ENCODE measurements at places on chromosomes 5 and 9. TPM values are rescaled to one million over a fixed set of nuclear protein-coding genes. Genes with fewer than 3 reads are reported as not detected.
A peak's percentile ranks its signal among the peaks of the same experiment; 100 is the strongest.

DNA sequence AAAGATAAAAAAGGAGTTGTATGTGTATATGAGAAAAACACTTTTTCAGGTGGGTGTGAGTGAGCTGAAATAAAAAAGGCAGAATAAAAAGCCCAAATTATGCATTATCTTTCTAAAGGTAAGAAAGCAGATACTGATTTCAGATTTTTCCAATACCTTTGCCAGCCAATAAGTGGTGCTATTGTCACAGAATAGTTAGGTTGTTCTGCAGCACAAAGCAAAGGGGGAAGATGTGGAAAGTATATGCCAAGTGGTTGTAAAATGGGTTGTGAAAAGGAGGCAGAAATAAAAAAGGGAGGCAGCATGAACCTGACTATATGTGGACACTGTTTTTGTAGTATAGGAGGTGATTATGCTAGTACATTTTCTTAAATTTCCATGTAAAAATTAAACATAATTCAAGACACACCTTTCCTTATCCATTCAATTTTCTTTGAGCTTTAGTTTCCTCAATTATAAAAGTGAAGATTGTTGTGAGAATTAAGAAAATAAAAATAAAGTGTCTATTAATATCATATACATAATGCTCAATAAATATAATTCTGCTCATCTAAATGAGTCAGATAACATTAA, 106.7 kb downstream of the SMIM15 start:
- DNase-seq, result no peak

DNA sequence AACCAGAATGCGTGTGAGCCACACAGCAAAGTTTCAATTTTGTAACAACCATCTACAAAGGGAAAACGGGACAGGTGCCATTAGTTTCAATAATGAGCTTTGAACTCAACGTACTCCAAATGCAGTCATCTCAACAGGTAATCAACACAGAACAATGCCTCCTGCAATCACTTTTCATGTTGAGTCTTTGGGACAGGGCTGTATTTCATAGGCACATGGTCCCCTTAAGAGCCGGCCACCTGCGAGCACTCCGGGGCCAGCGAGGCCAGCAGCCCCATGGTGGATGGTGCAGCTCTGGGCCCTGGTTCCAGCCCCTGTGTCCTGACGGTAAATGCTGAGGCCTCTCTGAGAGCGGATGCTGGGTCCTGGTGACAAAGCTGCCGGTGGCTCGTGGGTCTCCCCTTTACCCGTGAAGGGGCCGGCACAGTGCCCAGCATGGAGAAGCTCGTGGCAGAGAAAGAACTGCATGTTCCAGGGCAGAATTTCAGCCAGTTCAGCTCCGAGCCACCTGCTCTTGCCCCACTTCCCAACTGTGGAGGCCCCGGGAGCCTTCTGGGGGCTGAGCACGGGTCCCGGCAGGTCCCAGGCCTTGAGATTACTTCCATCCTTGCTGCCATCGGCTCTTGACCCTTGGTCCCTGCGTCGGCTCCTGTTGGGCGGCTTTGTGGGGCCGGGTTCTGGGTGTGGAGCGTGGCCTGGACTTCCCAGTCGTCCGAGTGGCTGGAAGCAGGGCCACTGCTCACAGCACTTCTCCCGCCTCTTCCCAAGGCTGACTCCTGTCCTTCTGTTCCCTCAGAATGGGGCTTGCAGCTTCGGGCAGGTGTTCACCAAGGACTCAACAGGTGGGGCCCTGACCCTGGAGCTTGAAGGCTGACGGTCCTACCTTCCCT, 26.1 kb upstream of the RNU6ATAC start:
- DNase-seq, result no peak

- no peak for DNase-seq
Measured at GRCh38 chr5:169551696-169552095, 31.9 kb upstream of the SPDL1 start.

DNA sequence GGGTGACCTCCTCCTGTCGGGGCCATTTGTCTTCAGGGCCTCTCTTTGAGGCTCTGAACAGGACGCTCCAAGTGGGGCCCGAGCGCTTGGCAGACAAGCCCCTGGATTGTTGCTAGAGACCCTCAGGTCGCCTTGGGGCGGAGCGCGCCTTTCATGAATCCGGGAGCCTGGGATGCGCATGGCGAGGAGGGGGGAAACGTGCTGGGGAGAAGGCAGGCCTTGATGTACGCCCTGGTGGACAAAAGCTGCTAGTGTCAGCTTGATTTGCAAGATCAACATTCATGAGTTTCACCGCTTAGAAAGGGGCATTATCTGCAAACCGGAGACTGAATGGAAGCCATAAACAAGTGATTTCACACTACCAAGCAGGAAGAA, 226.3 kb downstream of the SMARCA2 start:
- no peak for DNase-seq

- DNase-seq, result no peak
Measured at GRCh38 chr5:78746021-78746770, 97.6 kb upstream of the LHFPL2 start.

DNA sequence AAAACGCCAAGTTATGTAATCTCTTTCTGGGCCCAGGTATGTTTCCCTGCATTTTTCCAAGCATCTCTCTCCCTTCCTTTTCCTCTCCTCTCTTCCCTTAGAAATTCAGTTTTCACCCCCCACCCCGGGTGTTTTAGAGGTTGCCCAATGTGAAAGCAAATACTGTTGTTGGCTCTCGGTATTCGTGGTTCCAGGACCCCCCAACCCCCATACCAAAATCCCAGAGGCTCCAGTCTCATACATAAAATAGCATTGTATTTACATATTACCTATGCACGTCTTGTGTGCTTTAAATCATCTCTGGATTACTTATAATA, 48.8 kb downstream of the ACER2 start:
- DNase-seq, result no peak

- DNase-seq, result no peak
Measured at GRCh38 chr5:881551-881935, 11.1 kb downstream of the BRD9 start.

- no peak for DNase-seq
Measured at GRCh38 chr5:124996764-124997077, 250.3 kb upstream of the ZNF608 start.

GRCh38 chr5:59843511-59844213, 49.9 kb downstream of the PDE4D start:
- DNase-seq, result no peak

- no peak for DNase-seq
Measured at GRCh38 chr5:79544131-79544530, 30.2 kb upstream of the HOMER1 start.

DNA sequence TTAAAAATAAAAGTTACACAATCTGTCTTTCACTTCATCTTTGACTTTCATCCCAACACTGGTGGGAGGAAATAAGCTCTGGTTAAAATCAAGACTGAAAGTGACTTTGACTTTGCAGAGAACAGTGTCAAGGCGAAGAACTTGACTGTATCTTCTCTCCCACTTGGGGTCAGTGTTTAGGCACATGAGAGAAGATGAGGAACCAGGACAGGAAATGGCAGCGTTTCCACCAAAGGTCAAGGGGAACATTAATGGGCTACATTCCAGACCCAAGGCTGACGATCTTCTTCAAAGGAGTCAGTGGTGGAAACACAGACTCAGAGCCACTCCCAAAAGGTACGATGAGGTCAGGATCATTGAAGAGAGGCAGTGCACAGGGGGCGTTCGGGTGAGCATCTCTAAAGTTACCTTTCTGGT, 409.5 kb downstream of the ARHGEF28 start:
- no peak for DNase-seq

DNA sequence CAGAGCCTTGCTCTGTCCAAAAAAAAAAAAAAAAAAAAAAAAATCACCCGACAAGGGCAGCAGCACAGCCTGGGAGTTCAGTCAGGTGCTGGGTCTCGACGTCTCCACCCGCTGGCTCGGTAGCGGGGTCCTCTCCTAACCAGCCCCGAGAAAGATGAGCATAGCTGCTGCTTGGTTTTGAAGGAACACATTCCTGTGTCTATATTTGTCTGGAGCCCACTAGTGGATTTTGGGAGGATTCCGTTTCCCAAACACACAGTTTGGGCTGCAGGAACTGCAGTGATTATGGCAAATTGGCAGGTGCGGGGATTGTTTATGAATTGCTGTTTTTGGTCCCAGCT, 1.2 kb downstream of the OTULINL start:
- DNase-seq, result no peak

DNA sequence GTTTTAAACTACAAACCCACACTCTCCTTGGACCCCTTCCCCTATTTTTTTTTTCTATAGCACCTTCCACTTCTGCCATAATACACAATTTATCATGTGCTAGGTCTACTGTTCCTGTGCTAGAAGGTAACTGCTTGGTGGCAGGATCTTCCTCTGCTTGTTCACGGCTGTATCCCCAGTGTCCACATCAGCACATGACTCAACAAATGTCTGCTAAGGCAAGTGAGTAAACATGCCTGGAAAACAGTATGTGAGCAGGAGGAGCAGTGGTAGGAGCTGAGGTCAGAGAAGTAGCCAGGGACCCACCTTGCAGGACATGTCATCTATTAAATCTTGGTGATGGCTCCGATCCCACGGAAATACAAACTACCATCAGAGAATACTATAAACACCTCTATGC, 79.4 kb downstream of the AUH start:
- DNase-seq, result no peak

DNA sequence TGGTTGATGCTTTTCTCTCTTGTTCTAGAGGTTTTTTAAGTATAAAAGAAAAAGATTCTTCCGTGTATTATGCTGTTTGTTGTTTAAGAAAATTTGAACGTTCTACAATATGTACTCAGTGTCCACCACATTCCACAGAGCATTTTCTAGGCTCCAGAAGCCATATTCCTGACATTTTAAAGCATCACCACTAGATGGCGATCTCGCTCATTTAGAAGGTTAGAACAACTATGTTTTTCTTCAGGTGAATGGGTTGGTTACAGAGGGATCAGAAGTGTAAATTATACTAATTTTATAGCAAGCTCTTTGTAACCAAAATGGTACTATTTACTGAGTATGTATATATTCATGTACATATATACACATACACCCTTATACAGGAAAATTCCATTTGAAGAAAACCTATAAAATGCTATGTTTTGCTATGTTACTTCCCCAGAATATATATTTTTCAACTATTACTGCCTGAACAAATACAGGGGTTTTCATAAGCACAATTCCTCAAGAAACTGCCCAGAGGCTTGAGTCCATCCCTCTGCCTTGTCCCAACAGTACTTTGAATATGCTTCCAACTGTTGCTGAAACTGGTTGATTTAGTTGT, 284.3 kb downstream of the CCDC171 start:
- DNase-seq, result no peak

DNA sequence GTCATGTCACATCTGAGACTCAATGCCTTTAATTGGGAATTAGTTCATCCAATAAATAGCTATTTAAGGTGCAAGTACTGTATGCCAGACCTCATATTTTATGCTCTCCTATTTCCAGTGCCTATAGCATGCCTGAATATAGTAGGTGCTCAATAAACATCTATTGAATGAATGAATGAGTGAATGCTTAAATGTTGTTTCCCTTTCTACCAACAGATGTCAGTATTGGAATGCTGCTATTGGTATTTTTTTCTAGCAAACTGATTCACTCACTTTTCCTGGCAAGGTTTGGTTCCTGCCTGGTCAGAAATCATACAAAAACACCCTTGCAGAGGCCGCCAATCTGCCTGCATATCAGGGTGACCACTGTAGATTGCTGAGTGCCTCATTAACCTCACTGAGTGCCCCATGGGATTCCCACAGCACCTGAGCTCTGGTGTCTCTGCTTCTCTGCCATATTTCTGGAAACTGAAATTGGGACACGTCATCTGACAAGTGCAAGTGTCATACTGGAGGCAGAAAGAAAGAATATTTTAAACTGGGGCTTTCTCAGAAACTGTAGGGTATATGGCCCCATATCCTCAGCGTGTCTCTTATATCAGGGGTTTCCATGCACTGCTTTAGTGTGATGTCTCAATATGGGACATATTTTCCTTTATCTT, 359.7 kb downstream of the TRIM32 start:
- DNase-seq, result no peak

DNA sequence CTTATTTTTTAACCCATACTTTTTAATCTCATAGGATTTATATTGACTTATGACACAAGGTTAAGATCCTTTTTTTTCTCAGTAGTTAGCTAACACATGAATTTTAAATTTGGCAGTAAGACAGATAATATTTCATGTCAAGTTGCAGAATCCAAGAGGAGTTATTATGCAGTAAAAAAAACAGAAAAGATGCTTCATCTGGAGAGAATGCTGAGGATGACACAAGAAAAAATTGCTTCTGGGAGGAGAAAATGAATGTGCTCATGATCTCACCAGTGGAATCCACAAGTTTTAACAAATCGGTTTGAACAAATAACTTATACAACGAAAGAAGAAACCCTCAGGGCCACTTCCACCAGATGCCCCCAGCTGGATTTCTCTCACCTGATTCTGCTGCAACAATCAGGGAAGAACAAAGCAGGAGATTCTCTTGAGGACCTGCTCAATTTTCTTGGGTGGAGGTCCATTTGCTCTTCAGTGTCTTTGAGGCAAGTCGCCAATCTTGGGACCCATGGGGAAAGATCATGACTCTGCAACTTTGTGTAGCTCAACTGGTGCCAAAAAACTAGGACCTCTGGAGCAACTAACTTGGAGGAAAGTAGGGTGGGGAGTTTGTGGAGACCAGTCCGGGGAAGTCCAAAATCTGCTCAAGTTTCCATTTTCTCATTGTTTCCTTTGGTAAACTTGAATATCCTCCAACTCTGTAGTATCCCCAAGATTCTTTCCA, 50.5 kb upstream of the TNFSF15 start:
- peak; percentile 68 for DNase-seq

Gene GFI1B
- polyA plus RNA-seq, result not detected

Gene DEPDC1B
- 6.8 TPM for polyA plus RNA-seq

Gene PCDH12
- polyA plus RNA-seq, result not detected

Gene GDA
- not detected for polyA plus RNA-seq

Gene PTGES
- 16.4 TPM for polyA plus RNA-seq

Gene NACC2
- polyA plus RNA-seq, result 19.2 TPM

Gene SHISAL2B
- not detected for polyA plus RNA-seq

Gene HOMER1
- 2.6 TPM for polyA plus RNA-seq

Gene GRM6
- not detected for polyA plus RNA-seq

Gene DRD1
- polyA plus RNA-seq, result not detected

Gene COL27A1
- 11.6 TPM for polyA plus RNA-seq
